Esophagus muscularis mucosa (tissue), 4 donors: ENCODE measurements at places on chromosomes 4 and X. TPM values are rescaled to one million over a fixed set of nuclear protein-coding genes. Genes with fewer than 3 reads are reported as not detected.

- no peak for DNase-seq
- H3K36me3 ChIP-seq = no peaks in the 10 kb centered on the region
- H3K4me3 ChIP-seq = peak overlapping the region; percentile 63
- H3K4me1 ChIP-seq = no peaks in the 10 kb centered on the region
- H3K27ac ChIP-seq = peak overlapping the region; percentile 81
- no peaks in the 10 kb centered on the region for H3K27me3 ChIP-seq
Observed at GRCh38 chrX:17375367-17375636, 302 bp downstream of the NHS start.

- no peaks in the 10 kb centered on the region for H3K27me3 ChIP-seq
- no peaks in the 10 kb centered on the region for H3K4me1 ChIP-seq
- H3K36me3 ChIP-seq = no peaks in the 10 kb centered on the region
- no peak overlapping the region for H3K4me3 ChIP-seq
- no peak for DNase-seq
Observed at GRCh38 chrX:120426599-120426998, 42.5 kb downstream of the LAMP2 start.

GRCh38 chr4:38990241-38990640 lies 42.0 kb downstream of the TMEM156 start:
- H3K36me3 ChIP-seq = no peaks in the 10 kb centered on the region
- H3K4me3 ChIP-seq = no peak overlapping the region
- H3K27ac ChIP-seq = no peak overlapping the region
- no peak for DNase-seq
- no peaks in the 10 kb centered on the region for H3K4me1 ChIP-seq

- no peaks in the 10 kb centered on the region for H3K36me3 ChIP-seq
- peak overlapping the region; percentile 22 for H3K27ac ChIP-seq
- peaks cover 3% of the 10 kb centered on the region for H3K4me1 ChIP-seq
- H3K27me3 ChIP-seq = no peaks in the 10 kb centered on the region
- H3K4me3 ChIP-seq = no peak overlapping the region
Observed at GRCh38 chrX:23844502-23845138, 61.6 kb downstream of the SAT1 start.

DNA sequence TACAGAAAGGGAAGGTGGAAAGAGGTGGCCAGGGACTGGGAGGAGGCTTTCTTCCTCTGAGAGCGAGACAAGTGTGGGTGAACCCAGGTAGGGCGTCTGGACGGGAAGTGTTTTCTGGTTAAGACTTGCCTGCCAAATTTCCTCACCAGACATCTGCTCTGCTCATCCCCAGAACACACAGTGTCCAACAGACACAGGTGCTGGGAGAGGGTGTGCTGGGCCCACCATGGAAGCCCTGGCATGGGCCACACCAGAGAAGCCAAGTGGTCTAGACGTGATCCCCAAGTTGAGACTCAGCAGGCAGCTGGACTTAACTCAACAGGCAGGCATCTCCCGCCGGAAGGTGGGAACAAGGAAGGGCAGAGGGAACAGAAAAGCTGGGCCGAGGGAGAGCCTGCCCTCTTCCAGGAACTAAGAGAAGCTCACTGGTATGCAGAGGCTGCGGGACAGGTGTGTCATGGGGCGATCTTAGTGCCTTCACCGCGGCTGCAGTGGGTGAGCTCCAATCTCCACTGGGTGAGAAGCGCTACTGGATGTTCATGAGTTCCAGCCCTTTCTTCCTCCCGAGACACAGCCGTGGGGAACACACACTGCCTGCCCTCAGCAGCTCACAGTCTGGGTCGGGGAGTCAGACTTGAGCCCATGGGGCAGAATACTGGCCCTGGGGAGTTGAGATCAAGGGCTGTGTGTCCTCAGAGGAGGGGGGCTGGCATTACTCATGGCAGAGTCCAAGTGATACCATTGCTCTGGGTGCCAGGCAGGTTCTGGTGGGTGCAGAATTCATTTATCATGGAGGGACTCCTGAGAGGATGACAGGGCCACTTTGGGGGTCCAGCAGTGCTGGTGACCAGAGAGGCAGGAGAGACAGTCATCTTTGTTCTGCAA lies 110.2 kb downstream of the CPZ start:
- DNase-seq = no peak
- no peak overlapping the region for H3K27ac ChIP-seq
- H3K36me3 ChIP-seq = no peaks in the 10 kb centered on the region
- H3K4me1 ChIP-seq = no peaks in the 10 kb centered on the region
- H3K4me3 ChIP-seq = no peak overlapping the region

DNA sequence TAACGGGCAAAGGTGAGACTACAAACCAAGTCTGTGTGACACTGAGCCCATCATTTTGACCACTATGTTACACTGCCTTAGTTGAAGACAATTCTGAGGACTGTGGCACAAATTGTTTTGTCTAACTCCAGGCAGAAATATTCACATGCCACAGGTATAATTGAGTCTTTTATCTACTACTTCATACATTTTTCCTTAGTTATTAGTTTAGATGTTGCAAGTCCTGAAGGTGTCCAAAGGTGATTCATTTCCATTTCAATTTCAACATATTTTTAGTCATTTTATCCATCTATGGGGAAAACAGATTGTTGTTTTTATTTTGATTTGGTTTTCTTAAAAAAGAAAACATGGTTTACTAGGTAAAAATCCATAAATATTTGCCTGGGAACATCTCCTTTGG lies 341.7 kb upstream of the SMIM31 start:
- DNase-seq = no peak
- H3K4me3 ChIP-seq = no peak overlapping the region
- no peak overlapping the region for H3K27ac ChIP-seq
- no peaks in the 10 kb centered on the region for H3K27me3 ChIP-seq

NR0B1 gene
- total RNA-seq = not detected

DACH2 gene
- total RNA-seq = not detected

GC gene
- total RNA-seq = not detected

CYBB gene
- 13.3 TPM for total RNA-seq

MGAT4D gene
- total RNA-seq = not detected

TAF7L gene
- 0.13 TPM for total RNA-seq

SSX4B gene
- total RNA-seq = not detected
